Uterus (tissue), 4 donors: ENCODE measurements at places on chromosomes 5 and 9. TPM values are rescaled to one million over a fixed set of nuclear protein-coding genes. Genes with fewer than 3 reads are reported as not detected.

- no peaks in the 10 kb centered on the region for H3K36me3 ChIP-seq
- H3K4me3 ChIP-seq = no peak overlapping the region
- no peak overlapping the region for H3K27ac ChIP-seq
These were observed 221.8 kb upstream of the RASEF start for GRCh38 chr9:83284746-83285145.

DNA sequence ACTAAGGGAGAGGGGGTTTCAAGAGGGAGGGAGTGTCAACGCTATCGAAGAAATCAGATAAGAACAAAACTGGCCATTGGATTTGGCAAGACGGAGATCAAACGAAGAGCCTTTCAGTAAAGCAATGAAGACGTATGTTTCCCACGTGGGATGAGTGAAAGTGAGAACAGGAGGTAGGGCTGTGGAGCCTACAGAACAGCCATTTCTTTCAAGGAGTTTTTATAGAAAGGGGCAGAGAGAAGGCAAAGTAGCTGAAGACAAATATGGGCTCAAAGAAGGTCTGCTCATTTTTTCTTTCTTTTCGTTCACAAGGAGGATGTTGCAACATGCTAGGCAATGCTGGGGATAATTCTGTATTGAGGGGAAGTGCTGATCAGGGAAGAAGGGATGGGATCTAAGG, 98.3 kb downstream of the SUSD1 start:
- no peak overlapping the region for H3K27ac ChIP-seq
- H3K4me3 ChIP-seq = no peak overlapping the region
- no peak for DNase-seq
- H3K36me3 ChIP-seq = no peaks in the 10 kb centered on the region

- H3K4me1 ChIP-seq = no peaks in the 10 kb centered on the region
- DNase-seq = no peak
- no peaks in the 10 kb centered on the region for H3K27me3 ChIP-seq
- no peak overlapping the region for H3K27ac ChIP-seq
- H3K36me3 ChIP-seq = no peaks in the 10 kb centered on the region
- no peak overlapping the region for H3K4me3 ChIP-seq
These were observed 33.1 kb downstream of the DBH start for GRCh38 chr9:133669182-133669801.

Gene WDR38
- total RNA-seq = 1.9 TPM

Gene PALM2AKAP2
- 49.5 TPM for total RNA-seq

Gene PFN3
- not detected for total RNA-seq
